Adipocyte (in vitro differentiated cells): ENCODE measurements at places on chromosomes 3 and 15.

GRCh38 chr3:23390446-23390845 is 187.3 kb downstream of the UBE2E2 start:
- no peak for DNase-seq

DNA sequence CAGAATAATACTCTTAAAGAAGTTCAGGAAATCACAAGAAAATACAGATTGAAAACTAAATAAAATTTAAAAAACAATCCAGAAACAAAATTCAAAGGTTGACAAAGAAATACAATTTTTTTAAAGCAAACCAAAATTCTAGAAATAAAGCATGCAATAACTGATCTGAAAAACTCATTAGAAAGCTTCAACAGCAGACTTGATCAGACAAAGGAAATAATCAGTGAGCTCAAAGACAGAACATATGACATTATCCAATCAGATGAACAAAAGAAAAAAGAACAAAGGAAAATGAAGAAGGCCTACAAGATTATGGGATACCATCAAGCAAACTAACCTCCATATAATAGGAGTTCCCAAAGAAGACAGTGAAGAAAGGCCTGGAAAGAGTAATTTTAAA is 336.8 kb downstream of the RSL24D1 start:
- no peak for DNase-seq

- DNase-seq = no peak
Measured at GRCh38 chr15:100098705-100099104, 243.1 kb downstream of the ADAMTS17 start.

DNA sequence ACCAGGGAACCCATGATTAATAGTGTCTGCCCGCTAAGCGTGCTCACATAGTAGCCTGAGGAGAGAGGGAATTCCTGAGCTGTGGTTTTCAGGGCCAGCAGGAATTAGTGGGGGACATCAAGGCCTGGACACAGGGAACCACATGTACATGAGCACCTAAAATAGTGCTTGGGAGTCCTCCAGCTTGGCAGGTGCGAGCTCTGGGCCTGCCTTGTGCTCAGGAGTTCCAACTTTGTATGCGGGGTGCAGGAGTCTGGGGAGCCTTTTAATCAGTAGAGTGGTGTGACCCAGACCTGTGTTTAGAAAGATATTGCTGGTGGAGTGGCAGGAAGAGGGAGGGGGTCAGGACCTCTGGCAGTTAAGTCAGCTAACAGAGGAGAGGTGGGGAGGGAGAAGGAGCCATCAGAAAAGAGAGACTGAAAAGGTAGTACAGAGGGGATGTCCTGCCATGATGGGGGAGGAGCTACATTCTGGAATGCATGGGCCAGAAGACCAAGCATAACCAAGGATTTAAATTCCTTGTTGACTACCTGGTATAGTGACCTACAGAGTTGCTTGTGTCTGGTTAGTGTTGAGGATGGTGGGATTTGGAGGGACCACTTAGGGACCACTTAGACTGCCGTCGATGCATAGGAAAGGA is 1.9 kb downstream of the DAG1 start:
- DNase-seq = peak; percentile 8

GRCh38 chr3:44762170-44762677 is 630 bp downstream of the KIF15 start:
- DNase-seq = peak; percentile 24

- no peak for DNase-seq
Measured at GRCh38 chr3:182330646-182331045, 462.7 kb upstream of the ATP11B start.

DNA sequence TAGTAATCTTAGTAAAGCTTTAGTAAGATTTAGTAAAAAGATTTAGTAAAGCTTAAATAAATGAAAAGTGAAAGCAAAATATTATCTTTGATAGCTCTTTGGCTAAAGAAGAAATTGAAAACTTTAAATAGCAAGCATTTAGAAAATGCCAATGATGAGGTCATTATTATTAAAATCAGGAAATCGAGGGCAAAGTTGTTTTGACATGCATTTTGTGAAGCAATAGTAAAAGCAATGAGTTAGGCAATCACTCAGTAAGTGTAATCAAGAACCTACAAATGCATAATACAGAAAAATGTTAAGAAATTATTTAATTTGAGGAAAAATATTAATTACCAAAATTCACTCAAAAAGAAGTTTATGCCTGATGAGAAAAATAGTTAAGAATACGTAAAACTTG is 280.3 kb upstream of the MME start:
- peak; percentile 44 for DNase-seq

DNA sequence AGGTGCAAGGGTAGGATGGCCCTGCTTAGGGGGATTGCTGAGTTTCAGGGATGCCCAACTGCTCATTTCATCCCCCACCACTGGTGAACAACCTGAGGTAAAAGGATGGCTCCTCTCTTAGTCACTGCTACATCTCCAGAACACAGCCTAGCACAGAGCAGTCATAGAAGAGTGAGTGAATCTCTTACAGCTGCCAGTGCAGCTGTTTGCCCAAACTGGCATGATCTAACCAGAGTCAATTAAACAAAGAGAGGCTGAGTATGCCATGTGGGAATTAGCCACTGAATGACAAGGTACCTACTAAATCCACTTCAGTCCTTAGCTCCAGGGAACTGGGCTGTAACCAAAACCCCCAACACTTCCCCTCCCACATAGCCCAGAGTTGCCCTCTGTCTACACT is 6.8 kb upstream of the NCKIPSD start:
- no peak for DNase-seq

DNA sequence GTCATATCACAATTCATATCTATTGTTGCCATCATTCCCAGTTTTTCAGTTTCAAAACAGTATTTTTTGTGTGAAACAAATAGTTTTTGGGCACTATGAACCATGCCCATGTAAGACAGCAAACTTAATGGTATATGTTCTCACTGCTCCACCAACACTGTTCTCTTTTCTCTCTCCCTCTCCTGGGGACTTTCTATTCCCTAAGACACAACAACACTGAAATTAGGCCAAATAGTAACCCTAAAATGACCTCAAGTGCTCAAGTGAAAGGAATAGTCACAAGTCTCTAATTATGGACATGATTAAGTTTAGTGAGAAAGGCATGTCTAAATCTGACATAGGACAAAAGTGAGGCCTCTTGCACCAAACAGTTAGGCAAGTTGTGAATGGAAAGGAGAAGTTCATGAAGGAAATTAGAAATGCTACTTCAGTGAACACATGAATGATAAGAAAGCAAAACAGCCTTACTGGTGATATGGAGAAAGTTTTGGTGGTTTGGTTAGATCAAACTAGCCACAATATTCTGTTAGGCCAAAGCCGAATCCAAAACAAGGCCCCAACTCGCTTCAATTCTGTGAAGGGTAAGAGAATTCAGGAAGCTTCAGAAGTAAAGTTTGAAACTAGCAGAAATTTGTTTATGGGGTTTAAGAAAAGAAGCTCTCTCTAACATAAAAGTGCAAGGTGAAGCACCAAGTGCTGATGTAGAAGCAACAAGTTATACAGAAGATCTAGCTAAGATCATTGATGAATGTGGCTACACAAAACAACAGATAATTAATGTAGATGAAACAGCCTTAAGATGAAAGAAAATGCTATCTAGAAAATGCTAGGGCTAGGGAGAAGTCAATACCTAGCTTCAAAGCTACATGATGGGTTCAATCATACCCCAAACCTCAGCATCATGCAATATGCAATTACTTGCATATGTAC is 104.2 kb downstream of the CBLB start:
- no peak for DNase-seq

- peak; percentile 48 for DNase-seq
Measured at GRCh38 chr3:170862618-170863374, 7.2 kb downstream of the RPL22L1 start.

DNA sequence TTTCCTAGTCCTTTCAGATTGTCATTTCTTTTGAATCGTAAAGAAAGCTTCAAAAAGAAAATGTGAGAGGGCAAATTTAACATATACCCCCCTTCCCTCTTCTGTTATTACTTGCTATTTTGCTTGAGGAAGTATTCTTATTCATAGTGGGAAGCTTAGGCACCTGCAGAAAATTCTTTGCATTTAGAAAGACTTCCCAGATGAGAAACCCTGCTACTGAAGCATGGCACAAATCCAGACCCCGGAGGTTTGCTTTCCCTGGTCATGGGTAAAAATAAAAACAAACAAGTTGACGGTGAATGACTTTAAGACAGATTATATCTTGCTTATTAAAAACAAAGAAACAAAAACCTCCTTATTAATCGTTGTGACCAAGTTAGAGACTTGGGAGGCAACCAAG is 93.9 kb downstream of the IL5RA start:
- DNase-seq = no peak

- DNase-seq = peak; percentile 79
Measured at GRCh38 chr3:153295901-153296300, 133.9 kb downstream of the RAP2B start.

- peak; percentile 54 for DNase-seq
Measured at GRCh38 chr3:58588030-58588614, 10.9 kb upstream of the FAM107A start.

DNA sequence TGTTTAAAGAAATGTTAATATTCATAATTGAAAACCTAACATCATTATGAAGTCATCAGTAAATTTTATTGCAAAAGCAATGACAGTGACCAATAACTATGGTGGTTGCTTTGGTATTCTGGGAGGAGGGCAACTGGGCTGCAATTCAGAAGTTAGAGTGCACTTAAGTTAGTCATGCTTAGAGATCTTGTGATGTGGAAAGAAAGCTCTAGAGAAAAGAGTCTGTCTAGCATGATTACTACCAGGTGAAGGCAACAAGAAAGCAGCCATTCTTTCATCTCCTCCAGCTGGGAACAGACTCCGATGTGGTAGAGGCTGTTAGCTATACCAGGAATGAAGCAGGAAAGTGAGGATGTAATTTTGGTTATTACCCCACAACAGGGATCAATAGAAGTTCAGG is 625.6 kb downstream of the SI start:
- peak; percentile 56 for DNase-seq

DNA sequence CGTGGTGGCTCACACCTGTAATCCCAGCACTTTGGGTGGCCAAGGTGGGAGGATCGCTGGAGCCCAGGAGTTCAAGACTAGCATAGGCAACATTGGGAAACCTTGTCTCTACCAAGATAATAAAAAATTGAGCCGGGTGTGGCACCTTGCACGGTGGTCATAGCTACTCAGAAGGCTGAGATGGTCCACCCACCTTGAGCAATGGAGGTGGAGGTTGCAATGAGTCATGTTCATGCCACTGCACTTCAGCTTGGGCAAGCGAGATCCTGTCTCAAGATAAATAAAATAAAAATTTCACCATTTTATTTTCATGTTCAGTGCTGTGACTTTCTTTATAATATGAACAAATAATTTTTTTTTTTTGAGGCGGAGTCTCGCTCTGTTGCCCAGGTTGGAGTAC is 12.5 kb downstream of the MAPK6 start:
- no peak for DNase-seq

GRCh38 chr3:188553569-188553968 is 399.6 kb downstream of the LPP start:
- DNase-seq = no peak

- no peak for DNase-seq
Measured at GRCh38 chr15:36575266-36575665, 4.2 kb upstream of the CDIN1 start.

DNA sequence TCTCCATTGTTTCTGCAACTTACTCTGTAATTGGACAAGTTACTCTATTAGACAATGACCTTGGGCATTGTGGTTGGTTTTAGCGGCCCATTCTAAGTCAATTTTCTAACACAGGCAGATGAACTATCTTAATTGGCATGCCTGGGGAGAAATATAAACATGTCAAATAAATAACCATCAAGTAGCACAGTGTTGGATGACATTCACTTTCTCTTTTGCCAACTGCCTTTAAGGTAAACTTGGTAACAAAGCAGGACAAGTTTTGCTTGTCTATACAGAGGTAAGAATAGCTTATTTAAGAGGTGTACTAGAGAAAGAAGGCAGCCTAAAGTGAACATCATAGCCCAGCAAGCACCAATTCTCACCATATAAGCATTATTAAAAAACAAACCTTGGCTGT is 599.6 kb downstream of the GBE1 start:
- no peak for DNase-seq
